HTR-8/SVneo (cell line): ENCODE measurements at places on chromosomes 12 and 14.

DNA sequence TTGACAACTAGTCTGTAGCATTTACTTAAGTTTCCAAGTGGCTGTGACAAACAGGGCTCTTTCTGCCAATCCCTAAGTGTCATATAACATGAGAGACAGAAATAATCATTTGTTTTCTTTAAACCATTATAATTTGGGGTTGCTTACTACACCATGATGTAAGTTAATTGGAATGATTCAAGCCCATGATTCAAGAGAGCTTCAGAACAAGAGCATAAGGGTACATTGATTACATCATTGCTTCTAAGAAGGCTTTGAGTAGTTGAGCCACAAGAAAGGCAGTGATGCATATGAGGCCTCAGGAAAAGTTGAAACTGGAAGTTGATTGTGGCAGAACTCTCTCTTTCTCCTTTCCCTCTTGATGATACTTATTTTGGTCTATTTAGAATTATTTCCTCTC lies 444.0 kb downstream of the CCER1 start:
- no peak for DNase-seq

DNA sequence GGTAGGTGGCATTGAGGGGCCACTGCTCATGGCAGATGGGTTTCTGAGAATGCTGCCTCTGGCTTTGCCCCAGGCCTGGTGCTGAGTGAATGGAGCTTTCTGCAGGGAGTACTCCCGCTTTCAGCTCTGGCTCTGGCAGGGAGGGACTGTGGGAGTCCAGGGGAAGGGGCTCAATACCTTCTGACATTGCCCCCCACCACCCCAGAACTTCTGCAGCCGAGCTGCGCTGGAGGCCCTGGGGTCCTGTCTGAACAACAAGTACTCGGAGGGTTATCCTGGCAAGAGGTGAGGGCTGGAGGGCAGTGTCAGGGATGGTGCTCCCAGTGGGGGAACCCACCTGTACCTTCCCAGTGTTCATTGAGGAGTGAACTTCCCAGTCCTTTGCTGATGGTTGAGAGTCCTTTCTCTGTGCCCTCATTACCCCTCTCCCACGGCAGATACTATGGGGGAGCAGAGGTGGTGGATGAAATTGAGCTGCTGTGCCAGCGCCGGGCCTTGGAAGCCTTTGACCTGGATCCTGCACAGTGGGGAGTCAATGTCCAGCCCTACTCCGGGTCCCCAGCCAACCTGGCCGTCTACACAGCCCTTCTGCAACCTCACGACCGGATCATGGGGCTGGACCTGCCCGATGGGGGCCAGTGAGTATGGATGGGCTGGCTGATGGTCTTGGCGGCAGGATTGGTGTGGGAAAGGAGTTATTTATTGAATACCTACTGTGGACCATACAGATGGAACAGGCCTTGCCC lies 1.9 kb downstream of the SHMT2 start:
- DNase-seq, result no peak

GRCh38 chr12:19695244-19696098 lies 256.2 kb downstream of the AEBP2 start:
- DNase-seq, result no peak

- DNase-seq, result no peak
Measured at GRCh38 chr12:2212971-2213869, 160.4 kb downstream of the CACNA1C start.

DNA sequence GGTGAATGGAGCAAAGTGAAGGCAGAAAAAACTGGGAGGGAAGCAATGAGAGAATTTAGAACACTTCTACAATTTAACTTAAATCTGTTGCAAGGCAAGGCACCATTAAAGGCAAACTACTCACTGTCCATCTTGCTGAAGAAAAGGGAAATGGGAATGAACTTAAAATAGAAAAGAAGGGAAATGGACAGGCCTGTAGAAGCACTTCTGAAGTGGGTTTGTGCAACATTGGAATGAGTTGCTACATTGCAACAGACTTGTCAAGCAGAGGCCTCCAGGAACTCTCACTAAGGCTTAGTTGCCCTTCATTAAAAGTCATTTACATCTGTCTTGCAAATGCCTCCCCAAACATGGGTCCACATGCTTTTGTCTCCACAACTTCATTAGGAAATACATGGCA lies 13.7 kb upstream of the OR10AD1 start:
- no peak for DNase-seq

DNA sequence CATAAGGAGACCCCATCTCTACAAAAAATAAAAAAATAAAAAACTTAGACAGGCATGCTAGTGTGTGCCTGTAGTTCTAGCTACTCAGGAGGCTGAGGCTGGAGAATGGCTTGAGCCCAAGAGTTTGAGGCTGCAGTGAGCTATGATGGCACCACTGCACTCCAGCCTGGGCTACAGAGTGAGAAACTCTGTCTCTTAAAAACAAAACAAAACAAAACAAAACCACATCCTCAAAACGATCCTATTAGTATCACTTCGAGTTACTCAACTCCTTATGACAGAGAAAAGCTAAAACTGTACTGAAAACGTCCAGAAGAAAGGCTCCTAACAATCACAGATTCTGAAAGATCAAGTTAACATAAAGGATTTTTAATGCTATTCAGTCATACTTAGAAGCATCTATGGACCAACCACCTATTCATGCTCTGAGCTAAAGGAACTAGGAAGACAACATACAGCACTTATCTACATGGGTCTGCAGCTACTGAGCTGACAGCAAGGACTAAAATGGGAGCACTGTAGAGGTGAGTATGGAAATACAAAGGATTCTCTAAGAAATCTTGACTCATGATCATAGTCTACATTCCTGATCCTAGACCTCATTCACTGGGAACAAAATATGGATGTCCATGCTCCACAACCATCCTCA lies 75.3 kb upstream of the DUSP6 start:
- DNase-seq, result no peak

- no peak for DNase-seq
Measured at GRCh38 chr12:24522736-24523135, 426.2 kb downstream of the BCAT1 start.

DNA sequence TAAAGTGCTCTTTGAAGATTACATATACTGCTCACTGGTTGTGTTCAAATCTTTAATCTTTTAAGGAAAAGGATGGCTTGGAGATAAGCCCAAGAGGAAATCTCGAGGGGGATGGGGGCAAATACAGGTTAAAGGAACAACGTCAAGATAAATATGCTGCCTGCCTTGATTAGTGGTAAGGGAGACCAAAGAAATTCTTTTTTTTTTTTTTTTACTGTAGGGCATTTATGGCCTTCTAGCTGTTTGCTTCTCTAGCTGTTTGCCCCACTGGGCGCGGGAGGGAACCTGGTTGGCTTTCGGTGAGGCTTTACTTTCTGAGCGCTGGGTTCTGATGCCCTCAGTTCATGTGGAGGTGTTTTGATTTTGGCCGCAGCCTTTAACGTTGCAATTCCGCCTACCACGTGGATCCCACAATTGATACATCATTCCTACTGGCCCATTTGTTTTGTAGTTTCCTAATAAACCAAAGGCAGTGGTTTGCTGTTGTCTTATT lies 5.7 kb downstream of the CCND2 start:
- DNase-seq, result no peak

DNA sequence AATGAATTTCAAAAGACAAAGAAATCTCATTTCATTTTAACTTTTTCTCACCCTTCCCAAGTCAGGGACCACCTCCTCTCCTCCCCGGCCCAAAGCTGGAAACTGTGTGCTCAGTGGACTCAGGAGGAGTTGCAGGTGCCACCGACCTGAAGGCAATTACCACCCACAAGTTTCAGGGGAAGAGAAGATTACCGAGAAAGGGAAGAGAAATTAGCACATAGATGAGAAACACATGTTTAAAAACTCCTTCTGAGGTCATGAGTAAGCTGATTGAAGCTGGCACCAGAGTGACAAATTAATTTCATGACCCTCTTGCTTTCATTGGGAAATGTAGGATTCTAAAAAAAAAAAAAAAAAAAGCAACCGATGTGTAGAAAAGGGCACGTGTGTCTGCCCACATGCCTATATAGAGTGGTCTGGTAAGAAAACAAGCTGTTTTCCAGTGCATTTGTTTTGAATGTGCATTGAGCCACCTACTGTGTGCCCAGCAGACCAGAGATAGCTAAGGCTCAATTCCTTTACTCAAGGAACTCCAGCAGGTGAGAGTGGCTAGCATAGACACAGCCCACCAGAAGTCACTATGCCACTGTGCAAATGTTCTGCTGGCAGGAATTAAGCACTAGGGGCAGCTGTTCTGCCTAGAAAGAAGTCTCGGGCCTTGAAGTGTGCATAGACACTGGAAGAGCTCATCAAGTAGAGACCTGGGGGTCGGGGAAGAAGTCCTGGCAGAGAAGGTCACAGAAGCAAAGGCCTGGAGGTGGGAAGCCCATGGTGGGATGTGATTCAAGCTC lies 30.5 kb downstream of the DPF3 start:
- no peak for DNase-seq

DNA sequence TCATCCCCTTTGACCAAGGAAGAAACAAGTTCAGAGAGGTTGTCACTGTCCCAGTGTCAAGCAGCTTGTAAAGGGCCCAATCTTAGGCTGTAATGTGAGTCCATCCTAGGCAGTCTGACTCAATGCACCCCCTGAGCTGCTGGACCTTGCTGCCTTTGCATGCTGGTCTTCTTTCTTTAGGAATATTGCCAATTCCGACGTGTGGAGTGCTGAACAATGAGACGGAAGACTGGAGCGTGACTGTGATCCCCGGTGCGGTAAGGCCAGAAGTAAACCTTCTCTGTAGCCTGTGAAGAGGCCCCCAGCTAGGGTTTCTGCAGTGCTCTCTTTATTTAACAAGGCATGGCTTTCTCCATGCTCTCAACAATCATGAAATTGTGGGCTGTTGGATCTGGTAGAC lies 963 bp downstream of the TCTN2 start:
- DNase-seq, result no peak

DNA sequence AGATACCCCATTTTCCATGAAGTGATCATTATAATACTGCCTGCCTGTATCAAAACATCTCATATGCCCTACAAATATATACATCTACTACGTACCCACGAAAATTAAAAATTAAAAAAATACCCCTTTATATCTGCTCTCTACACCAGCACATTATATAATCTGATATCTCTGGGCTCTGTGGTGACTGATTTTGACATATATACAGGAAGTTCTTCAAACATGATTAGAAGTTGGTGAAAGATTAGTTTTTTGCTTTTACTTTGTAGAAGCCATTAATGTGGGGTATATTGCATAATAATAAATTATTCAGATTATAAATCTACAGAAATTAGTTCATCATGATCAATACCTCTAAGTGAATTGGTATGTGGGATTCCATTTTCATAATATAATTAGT lies 126.7 kb upstream of the MDM1 start:
- no peak for DNase-seq

- DNase-seq, result no peak
Measured at GRCh38 chr12:90858252-90858651, 96.7 kb downstream of the CCER1 start.

DNA sequence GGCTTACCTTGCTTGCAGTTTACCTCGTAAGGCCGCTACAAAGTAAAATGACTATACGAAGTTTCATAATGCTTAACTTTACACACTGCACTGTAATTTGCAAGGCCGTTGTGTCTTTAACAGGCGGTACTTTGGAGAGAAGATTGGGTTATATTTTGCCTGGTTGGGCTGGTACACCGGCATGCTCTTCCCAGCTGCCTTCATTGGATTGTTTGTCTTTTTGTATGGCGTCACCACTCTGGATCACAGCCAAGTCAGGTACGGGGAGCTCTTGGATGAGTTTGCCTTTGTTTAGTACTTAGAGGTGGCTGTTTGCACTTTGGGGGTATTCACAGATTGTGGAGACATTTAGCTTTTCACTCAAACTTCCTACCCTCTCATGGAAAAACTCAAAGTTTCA lies 167.8 kb downstream of the SLC5A8 start:
- no peak for DNase-seq

- DNase-seq, result no peak
Measured at GRCh38 chr12:102917026-102917787, at the start of gene PAH. Gene PAH, minus strand, starts transcription at chr12:102917244. Its CDS starts 114 bp downstream, at chr12:102917130.

DNA sequence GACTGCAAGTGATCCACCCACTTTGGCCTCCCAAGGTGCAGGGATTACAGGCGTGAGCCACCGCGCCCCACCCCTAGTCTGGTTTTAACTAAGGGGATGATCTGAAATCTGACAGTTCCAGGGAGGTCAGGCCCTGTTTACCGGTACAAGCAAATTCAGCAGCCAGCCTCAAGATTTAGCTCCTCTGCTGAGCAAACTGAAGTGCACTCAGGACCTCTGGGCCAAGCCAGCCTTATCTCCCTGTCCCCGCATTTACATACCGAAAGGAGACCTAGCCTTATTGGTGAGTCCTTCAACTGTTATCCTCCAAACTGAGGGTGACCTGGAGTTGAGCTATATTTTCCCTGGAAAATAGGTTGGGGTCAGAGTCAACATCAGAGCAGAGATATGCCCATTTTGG lies 835 bp upstream of the ABHD4 start:
- DNase-seq, result no peak

- DNase-seq, result no peak
Measured at GRCh38 chr14:31947076-31947475, 130.0 kb upstream of the ARHGAP5 start.

DNA sequence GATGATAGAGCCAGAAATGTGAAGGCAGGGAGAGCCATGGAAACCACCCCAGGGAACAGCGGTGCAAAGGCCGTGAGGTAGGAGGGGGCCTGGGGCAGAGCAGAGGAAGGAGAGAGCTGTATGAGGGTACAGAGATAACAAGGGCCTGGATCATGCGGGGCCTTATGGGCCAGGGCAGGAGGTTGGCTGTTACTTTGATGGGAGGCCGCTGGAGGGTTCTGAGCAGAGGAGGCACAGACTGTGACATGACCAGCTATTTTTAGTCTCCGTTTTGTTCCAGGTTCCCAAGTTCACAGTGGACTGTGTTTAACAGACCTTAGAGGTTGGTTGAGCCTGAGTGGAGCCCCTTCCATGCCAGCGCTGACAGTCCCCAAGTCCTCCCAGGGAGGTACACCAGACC lies 118.6 kb downstream of the GCH1 start:
- no peak for DNase-seq

DNA sequence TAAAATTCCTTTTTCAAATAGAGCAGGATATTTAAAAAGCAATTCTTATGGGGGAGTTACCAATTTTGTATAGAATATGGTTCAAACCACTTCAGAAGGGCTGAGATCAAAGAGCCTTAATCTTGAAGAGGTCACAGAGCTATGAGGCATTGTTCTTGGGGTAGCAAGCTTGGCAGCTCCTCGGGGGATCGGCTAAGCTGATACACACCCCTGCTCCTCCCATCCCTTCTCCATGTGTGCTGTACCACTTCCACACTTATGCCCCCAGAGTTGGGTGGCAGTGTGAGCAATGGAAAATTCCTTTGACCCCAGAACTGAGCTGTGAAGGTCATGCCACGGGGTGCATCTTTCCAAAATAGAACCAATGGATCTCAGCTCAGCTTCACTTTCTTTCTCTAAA lies 15.0 kb upstream of the TMEM30B start:
- DNase-seq, result no peak
